ENCODE measurements at places on chromosomes 5 and 9.

DNA sequence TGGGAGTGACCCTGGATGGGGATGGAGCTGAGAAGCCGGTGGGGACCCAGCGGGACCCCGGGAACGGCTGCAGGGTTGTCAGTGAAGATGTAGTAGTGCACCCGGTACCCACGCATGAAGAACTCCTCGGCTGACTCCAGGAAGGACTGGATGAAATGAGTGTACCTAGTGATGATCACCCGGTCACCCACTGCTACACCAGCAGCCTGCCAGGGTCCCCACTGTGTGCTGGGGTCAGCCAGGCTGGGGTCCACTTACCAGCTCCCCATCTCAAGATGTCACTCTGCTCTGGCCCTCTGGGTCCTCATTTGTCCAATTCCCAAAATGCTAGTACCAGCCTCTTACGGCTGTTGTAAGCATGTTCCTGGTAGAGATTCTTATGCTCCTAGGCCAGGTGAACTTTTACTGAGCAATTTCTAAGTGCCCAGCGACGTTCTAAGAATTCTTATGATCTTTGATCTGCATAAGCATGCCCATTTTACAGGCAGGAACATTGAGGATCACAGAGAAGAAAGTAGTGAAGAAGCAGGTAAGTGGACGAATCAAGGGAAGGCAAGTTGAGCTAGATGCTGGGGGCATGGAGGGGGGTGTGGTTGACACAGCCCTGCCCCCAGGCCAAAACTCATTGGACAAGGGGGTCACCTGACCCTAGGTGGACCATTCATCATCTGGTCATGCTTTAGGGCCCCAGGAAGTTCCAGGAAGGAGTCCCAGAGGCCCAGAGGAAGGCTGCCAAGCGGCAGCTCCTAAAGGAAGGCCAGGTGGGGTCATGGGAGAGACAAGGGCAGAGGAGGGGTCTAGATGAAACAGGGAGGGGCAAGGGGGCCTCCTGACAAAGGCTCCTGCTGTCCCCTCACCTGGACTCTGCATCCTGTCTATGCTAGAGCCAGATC lies 9.4 kb downstream of the GBGT1 start:
- DNase-seq = no peak

- no peak for DNase-seq
These were observed 92.9 kb upstream of the MAST4 start for GRCh38 chr5:66503203-66503789.

DNA sequence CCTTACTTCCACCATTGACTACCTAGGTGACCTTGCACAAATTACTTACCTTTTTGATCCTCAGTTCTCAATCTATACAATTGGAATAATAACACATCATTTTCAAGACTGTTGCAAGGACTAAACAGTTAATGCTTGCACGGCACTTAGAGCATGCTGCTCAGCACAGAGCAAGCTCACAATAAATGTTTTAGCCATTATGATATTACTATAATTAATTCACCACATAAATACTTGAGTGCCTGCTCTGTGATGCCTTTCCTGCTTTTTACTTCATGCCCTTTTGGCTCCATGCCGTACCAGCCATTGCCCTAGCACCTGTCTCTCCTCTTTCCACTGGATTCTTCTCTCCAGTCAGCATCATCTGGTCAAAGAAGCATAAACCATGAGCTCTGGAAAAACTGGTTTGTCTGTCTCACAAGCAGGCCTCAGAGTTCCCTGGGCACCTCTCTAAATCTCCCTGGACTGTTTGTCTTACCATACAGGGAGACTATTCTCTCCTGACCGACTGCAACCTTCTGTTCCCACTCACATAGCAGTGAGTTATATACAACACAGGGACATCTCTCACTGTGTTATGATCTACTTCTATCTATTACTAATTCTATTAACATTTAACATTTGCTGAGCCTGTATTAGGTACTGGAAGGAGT lies 260.4 kb upstream of the ADRA1B start:
- no peak for DNase-seq

DNA sequence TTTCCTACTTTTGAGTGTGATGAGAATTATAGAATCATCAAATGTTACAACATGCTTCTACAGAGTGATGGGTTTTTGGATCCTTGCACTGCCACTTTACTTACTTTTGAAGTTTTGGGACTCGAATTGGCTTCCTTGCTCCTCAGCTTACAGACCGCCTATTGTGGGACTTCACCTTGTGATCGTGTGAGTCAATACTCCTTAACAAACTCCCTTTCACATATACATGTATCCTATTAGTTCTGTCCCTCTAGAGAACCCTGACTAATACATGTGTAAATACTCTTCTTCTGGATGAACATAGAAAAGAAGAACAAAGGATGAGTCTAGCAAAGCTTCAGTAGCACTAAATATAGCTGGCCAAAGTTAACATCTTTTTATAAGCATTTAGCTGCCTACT lies 98.7 kb upstream of the PDE4D start:
- DNase-seq = no peak

DNA sequence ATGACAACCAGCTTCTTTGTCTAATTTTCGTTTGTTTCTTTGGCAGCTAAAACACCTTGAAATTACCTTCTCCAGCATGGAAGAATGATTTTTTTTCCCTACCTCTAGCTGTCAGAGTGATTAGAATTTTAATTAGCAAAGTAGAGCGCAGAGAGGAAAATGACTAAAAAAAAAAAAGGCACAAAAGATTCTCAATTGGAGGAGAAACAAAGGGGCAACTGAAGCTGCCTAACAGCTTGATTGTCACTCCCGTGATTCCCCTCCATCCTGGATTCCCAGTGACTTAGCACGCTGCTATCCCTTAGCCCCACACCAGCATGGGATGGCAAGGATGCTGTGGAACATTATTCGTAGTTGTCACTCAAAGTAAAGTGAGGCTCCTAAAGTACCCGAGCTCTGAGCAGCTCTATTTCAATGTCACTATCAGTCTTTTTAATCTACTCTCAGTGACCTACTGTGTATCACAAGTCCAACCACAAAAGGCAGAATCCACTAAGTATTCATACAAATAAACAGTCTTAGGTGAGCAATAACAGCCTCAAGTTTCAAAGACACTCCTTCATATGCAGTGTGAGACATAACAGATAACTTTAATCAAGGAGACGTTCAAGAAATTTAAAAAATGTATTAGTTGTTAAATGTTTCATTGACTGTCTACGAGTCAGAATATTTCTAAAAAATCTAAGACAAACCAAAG lies 710.0 kb upstream of the GRAMD2B start:
- no peak for DNase-seq

DNA sequence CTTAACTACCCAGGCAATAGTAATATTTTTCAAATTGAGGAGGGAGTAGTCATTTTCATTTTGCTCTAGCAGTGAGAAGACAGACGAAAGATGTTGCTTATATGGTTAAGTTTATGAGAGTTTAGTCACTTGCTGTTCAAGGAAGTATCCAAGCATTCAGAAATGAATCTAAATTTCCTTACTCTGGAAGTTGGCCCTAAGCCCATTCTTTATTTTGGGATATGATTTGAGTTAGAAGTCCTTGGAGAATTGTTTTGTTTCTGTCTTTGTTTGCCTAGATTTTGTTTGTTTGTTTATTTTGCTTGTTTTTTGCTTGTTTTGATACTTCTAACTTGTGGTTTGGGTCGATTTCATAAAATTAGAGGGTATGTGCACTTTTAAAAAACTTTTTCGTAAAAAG lies 146.4 kb upstream of the FGF10 start:
- DNase-seq = no peak

DNA sequence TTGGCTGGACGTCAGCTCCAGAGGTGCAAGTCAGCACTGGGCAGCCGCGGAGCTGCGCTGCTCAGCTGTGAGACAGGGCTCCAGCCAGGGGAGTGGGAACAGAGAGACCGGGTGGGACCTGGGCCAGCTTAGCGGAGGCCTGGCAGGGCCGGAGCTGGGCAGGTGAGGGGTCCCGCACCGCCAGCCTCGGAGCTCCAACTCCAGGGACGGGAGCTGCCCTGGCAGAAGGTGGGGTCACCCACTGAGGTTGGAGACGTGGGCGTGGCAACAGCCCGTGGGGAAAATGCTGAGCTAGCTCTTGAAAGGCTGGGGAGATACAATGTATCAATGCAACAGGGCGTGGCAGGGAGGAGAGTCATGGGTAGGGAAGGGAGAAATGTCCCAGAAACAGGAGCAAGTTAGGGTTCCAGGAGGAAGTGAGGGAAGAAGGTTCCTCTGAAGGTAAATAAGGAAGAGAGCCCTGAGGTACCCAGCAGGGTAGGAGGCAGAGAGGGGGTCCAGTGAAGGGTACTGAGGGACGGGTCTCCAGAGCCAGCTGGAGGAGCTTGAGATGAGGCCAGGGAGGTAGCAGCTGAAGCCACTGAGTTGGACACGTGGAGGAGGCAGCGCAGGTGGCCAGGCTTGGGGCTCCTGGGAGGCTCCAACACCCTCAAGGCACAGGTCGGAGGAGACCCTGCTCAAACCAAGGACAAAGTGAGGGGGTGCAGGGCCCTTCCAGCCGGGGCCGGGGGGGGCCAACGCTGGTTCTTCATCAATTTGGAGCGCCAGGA lies 736 bp upstream of the NKD2 start:
- no peak for DNase-seq

- no peak for DNase-seq
These were observed 147.6 kb upstream of the NR3C1 start for GRCh38 chr5:143550986-143551630.

DNA sequence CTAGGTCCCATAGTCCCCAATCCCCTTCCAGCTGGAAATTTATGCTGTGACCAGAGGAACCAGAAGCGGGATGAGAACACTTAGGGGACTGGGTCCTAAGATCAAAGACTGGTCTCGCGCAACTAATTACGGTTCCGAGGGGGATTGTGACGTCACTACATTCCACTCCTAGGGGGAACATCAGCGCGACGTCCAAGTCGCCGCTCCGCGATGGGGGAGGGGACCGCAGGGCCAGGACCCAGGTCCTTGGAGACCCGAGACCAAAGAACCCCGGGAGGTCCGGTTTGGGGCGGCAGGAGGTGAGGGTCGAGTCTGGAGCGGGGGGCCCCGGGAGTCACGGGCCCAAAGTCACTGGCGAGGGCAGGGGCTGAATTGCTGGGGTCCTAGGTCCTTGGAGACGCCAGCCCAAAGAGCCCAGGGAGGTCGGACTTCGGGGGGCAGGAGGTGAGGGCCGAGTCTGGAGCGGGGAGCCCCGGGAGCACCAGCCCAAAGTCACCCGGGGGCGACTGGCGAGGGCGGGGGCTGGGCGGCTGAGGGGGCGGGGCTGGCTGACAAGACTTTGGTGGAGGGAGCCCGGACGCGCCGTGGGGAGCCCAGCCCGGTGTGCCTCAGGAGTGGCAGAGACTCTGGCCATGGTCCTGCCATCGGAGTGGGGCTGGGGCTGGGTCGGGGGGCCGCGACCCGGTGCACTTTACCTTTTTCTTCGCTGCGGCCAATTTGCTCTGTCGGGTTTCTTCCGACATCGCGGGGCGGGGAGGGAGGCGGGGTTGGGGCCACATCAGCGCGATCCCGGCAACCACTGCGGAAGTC lies at the start of gene GOLGA2:
TSS of gene GOLGA2 (minus strand) at position 810 of the 810 bp plus-strand sequence. CDS start at position 779, 31 bp downstream.
- no peak for DNase-seq

GRCh38 chr5:155258161-155258560 lies 244.6 kb downstream of the KIF4B start:
- DNase-seq = no peak

DNA sequence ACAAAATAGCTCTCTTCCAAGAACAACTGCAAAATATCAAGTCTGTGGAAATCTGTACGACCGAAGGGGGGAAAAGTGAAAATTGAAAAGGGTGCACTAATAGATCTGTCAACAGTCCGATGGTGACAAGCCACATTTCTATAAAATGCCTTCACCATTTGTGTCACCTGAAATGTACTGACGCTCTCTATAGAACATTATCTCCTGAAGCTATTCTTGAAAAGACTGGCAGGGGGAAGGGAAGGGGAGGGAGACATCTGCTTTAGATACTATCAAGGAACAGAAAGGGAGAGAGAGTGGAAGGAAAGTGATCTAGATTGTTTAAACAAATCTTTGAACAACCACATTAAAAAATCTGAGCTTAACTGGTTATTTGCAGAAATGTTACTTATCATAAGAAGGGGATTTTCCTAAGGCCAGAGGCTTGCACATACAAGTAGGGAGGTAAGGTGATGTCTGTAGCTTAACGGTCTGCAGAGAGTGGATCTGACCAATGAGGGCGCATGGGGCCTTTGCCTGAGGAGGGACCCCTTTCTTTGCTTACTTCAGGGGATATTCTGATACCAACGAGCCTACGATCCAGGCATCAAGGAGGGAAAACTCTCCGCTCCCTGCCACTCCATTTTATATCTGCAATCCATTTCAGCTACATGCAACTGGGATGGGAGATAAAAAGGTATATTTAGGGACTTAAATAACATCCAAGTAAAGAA lies 92.1 kb downstream of the CRB2 start:
- DNase-seq = no peak

GRCh38 chr9:133058550-133059320 lies 3.0 kb upstream of the CEL start:
- DNase-seq = no peak

DNA sequence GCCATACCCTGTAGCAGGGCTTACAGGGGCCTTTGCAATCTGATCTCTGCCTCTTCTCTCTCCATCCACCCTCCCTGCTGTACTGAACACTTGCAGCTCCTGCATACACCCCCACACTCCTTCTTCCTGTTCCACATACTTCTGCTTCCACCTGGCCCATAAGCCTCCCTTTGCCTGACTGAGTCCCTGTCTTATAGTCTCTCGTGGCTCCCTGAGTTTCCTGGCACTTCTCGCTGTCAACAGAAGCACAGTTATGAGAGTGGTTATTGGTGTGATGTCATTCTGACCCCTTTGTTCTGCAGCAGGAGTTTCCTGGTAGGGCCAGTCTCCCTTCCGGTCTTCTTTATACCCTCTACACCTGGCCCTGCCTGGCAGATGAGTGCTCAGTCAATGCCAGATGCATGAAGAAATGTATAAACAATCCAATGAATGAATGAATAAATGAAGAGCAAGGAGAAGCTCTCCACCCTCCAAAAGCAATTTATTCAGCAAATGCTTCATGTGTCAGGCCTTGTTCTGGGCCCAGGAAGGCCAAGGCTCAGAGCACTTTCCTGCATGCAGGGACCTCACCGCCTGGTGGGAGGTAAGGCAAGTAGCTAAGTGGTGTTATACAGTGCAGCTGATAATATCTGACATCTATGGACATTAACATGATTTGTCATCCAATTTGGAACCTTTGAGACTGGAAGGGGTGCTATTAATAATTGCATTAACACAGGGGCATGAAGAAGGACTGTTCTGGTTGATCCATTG lies 20.5 kb upstream of the CSF1R start:
- DNase-seq = no peak

- peak; percentile 31 for DNase-seq
These were observed 13.8 kb upstream of the PUM3 start for GRCh38 chr9:2857564-2858198.

All from stimulated activated CD8-positive, alpha-beta memory T cell treated with anti-CD3 and anti-CD28 coated beads, Interleukin-12 subunit alpha, Interleukin-12 subunit beta, amount 100 ng/mL, for 1 hour (primary cell).